Activated T-helper 1 cell treated with anti-CD3 and anti-CD28 coated beads, Interleukin-12 subunit alpha, Interleukin-12 subunit beta, Interleukin-2, Interleukin-4 antibody, amounts not matched to agents 30 ng/mL and 10 ng/mL and 1 ng/mL, durations not matched to agents 14 hours and 24 hours and 36 hours (primary cell): ENCODE measurements at places on chromosomes 2 and 18.

DNA sequence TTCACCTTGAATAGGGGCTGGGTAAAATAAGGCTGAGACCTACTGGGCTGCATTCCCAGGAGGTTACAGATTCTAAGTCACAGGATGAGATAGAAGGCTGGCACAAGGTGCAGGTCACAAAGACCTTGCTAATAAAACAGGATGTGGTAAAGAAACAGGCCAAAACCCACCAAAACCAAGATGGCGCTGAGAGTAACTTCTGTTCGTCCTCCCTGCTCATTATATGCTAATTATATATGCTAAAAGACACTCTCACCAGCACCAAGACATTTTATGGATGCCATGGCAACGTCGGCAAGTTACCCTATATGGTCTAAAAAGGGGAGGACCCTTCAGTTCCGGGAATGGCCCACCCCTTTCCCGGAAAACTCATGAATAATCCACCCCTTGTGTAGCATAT is 711.5 kb upstream of the KLHL29 start:
- no peak for DNase-seq

GRCh38 chr2:145593991-145594614 is 1074.2 kb upstream of the ZEB2 start:
- no peak for DNase-seq

DNA sequence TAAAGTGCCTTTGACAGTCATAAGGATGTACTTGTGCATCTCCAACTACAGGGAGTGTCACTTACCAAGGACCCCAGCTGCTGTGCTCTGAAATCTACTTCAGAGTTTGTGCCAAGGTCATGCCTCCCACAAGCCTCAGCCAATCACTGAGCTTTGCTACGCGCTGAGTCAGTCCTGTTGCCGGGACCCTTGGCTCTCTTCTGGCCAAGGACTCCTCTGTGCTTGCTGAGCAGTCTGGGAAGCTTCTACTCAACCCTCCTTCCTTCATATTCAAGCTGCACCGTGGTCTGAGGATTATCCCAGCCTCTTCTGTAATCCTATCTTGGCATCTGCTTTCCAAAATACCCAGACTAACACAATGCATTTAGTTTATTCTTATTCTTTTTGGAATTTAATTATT is 398.9 kb upstream of the FANCL start:
- no peak for DNase-seq

- no peak for DNase-seq
These were observed 34.4 kb downstream of the VPS54 start for GRCh38 chr2:63984606-63985359.

DNA sequence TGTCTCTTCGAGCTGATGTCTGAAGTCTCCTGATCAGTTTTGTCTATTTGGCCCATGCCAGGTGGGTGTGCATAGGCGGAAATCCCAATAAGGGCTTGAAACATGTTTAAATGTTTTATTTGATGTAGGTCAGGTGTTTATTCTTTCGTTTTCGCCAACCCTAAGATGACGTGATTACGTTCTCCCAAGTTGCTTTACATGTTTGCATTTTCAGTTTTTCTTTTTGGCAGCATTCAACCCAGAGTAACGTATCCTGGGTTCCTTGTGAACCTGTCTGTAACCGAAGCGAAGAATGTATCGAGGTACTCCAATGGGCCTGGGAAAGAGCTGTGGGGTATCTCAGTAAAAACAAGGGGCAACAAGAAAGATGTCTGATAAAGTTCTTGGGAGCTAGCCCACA is 3.1 kb downstream of the ALPK2 start:
- no peak for DNase-seq

DNA sequence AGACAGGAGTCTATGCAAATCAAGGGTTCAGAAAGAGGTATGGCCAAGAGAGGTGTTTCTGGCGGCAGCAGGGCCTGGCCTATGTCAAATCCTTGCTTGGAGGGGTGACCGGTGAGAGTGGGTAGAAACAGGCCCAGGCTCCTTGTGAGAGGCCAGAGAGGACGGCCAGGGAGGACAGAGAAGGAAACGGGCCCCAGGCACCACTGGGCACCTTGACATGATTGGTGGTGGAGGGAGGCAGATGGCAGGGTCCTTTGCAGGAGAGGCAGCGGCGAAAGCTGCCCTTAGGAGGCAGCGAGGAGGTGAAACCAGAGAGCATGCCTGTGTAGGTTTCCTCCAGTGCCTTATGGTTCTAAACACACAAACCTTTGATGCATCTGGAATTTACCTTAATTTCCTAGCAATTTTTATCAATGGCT is 6.2 kb downstream of the RAMP1 start:
- DNase-seq, result no peak

GRCh38 chr2:64489081-64489751 is 34.9 kb upstream of the AFTPH start:
- DNase-seq, result no peak

GRCh38 chr2:11012131-11012693 is 100.5 kb downstream of the KCNF1 start:
- DNase-seq, result no peak

- DNase-seq, result no peak
These were observed 21.4 kb downstream of the DGKD start for GRCh38 chr2:233375490-233376314.

DNA sequence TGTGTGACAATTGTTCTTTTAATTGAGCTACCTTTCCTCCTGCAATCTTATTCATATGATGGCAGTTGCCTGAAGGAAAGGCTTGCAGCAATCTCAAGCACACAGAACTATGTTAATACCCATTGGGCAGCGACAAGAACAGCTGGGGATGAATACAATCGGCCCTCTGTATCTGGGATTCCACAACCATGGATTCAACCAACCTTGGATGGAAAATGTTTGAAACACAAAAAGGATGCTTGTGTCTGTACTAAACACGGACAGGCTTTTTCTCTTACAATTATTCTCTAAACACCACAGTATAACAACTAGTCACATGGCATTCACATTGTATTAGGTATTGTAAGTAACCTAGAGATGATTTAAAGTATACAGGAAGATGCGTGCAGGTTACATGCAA is 256.1 kb upstream of the SIX2 start:
- DNase-seq, result no peak

DNA sequence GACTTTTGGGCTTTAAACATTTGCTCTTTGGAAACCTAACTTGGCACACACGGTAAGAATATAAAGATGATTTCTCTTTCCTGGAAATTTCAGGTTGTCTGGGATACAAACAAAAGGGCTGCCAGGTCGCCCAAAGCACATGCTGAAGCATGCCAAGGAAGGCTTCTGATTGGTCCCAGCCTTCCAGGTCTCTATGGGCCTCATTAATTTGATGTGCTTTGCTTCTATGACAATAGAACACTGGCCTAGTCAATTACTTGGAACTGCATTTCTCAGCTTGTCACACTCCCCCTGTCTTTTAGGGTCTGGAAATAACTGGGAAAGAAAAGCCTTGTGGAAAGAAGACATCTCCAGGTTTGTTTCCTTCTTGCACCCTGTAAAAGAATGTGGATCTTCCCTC is 228.9 kb downstream of the ADCYAP1 start:
- no peak for DNase-seq

DNA sequence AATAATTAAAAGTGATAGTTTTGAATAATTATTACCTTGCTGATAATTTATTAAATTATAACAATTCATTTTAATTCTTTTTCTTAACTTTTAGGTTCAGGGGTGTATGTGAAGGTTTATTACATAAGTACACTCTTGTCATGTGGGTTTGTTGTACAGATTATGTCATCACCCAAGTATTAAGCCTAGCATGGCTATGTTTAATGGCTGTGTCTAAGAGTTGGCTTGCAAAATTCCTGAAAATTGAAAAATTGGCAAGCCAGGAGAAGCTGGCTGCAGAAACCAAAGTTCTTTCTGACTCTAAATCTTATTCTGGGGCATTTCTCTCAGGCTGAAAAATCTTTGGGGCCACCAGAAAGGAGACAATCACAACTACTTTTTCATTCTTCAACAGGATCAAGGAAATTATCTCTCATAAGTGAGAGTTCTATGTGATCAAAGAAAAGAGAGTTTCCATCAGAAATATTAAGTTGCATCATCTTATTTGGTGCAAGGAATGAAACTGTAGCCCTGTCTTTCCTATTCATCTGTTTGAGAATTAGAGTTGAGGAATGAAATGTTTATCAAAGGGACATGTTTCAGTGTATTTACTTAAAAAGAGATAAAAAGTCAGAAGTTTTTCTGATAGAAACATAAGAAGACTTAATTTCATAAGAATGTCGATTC is 412.1 kb upstream of the CDH2 start:
- DNase-seq, result no peak

- no peak for DNase-seq
These were observed 48.3 kb downstream of the COL3A1 start for GRCh38 chr2:189022492-189022891.

DNA sequence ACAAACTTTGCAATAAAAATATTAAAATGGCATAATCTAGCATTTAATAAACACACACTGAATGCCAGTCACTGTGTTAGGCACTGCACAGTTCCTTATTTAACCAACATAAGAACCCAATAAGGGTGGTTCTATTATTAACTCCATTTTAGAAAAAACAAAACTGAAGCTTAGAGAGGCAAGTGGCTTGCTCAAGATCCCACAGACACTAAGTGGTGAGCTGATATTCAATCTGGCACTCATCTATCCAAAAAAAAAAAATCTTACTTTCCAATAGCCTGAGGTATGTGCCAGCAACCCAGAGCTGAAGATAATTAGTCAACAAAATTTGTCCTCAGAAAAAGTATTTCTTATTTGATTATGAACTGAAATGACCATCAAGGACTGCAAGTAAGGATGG is 799 bp downstream of the CYTIP start:
- DNase-seq, result no peak

GRCh38 chr18:39494211-39494896 is 1928.8 kb upstream of the CELF4 start:
- no peak for DNase-seq

GRCh38 chr2:190497428-190497827 is 37.1 kb downstream of the NEMP2 start:
- no peak for DNase-seq

DNA sequence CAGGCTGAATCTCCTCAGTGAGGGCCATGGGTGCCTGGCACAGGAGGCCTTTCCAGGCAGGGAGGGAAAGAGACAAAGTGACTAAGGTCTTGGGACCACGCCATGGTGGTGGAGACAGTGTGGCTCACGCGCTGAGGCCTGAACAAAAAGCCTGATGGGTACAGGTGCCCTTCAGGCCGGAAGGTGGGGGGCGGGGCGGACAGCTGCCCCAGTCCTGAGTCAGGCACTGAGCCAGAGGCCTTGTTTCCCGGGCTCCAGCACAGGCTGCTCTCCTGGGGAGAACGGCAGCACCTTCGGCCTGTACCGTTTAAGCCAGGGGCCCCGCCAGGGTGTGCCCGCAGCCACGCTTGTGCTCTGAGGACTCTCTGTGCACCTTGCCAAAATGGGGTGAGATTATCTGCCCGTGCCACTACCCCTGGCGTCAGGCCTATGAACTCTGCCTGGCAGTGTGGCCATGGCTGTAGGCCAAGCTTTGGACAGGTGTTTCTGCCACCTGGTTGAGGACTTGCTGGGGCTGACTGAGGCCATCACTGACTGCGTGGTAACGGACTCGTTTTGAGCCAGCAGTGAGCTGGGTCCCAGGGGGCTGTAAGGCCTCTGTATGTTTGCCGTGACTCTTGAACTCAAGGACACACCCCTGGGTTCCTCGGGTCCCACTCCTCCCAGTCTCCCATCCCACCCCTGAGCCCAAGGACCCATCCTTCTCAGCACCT is 31.7 kb upstream of the DNMT3A start:
- no peak for DNase-seq

- no peak for DNase-seq
These were observed 21.6 kb downstream of the MAP4K4 start for GRCh38 chr2:101718993-101719571.

GRCh38 chr2:207463433-207463832 is 66.3 kb upstream of the CREB1 start:
- DNase-seq, result no peak

- DNase-seq, result no peak
These were observed 86.6 kb downstream of the ASB1 start for GRCh38 chr2:238513346-238513745.

DNA sequence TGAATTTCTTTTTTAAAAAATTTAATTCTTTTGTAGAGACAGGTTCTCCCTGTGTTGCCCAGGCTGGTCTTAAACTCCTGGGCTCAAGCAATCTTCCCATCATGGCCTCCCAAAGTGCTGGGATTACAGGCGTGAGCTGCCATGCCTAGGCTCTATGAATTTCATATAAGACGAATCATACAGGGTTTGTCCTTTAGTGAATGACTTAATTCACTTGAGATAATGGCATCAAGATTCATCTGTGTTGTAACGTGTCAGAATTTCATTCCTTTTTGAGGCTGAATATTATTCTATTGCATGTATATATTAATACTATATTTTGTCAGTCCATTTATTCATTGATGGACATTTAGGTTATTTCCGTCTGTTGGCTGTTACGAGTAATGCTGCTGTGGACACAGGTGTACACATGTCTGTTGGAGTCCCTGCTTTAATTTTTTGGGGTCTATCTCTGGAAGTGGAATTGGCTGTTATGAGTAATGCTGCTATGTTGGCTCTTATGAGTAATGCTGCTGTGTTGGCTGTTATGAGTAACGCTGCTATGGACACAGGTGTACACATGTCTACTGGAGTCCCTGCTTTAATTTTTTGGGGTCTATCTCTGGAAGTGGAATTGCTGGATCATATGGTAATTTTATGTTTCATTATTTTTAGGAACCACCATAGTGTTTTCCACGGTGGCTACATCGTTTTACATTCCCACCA is 210.6 kb downstream of the CAMKMT start:
- no peak for DNase-seq

DNA sequence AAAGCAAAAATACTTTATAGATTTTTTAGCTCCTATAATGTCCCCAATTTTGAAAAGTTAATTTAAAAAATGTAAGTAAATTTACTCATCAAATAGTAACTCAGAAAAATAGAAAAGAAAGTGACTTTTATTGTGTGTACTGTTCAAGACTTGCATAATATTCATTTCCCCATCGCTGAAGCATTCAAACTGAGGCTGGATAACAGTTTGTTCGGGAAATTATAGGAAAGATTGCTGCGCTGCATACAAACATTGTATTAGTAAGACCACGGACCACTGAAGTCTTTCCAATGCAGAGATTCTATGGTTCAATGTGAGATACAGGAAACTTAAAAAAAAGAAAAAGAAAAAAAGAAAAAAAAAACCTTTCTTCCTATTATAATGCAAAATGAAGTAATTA is 10.4 kb downstream of the STK17B start:
- no peak for DNase-seq

GRCh38 chr2:12705742-12706141 is 11.0 kb upstream of the TRIB2 start:
- DNase-seq, result no peak

GRCh38 chr2:109547280-109547679 is 66.5 kb downstream of the SEPTIN10 start:
- DNase-seq, result no peak

DNA sequence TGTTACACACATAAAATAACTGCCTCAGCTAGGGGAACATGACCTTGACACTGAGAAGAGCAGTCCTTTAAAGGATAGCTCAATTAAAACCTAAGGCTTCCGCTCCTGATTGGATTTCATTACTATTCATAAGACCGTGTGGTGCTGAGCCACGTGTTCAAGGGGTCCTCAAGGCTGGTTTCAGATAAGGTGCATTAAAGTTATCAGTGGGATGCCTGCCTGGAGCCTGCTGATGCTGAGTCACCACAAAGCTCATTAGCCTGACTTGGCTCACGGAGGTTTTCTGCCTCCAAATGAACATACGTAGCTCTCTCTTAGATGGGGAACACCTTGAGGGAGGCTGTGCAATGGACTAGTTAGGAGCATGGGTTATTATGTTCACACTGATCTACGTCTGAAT is 518.9 kb downstream of the TDRD15 start:
- no peak for DNase-seq

- DNase-seq, result no peak
These were observed 56.0 kb downstream of the ATIC start for GRCh38 chr2:215367662-215368492.
